Stimulated activated CD8-positive, alpha-beta memory T cell treated with anti-CD3 and anti-CD28 coated beads, Interleukin-4, amount 100 ng/mL, for 1 hour (primary cell): ENCODE measurements at places on chromosomes 4 and X.

- DNase-seq: no peak
These were observed 314.3 kb upstream of the CLNK start for GRCh38 chr4:10998846-10999245.

DNA sequence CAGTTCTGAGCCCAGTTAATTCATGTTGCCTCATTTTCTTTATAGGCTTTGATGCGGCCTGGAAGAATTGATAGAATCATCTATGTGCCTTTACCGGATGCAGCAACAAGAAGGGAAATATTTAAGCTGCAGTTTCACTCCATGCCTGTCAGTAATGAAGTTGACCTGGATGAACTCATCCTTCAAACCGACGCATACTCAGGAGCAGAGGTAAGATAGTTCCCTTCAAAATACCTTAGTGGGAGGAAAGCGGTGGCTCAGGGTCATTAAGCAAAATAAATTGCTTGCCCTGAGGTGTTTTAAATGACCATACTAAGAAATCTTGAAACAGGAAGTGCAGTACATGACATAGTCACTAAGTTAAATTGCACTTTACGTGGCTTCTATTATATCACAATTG, 140.6 kb upstream of the SPRY1 start:
- DNase-seq: no peak

GRCh38 chr4:169438057-169438480, 167.3 kb upstream of the SH3RF1 start:
- no peak for DNase-seq

DNA sequence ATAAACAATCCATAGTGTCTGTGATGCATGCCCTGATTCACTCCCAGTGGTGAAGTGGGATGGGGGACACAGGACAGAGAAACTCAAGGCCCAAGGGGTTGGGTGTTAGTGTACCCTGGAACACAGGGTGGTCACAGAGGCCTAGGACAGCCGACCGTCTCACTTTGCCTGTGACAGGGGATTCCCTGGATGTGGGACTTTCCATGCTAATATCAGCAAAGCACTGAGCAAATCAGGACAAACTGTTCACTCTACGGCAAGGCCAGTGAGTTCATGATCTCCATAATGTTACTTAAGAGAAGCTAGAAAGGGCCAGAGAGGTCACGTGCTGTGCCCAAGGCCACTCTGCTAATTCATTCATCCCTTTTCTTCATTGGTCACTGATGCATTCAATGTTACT, 158.7 kb upstream of the RBPJ start:
- no peak for DNase-seq

GRCh38 chr4:174193438-174194374, 89.8 kb downstream of the FBXO8 start:
- no peak for DNase-seq

DNA sequence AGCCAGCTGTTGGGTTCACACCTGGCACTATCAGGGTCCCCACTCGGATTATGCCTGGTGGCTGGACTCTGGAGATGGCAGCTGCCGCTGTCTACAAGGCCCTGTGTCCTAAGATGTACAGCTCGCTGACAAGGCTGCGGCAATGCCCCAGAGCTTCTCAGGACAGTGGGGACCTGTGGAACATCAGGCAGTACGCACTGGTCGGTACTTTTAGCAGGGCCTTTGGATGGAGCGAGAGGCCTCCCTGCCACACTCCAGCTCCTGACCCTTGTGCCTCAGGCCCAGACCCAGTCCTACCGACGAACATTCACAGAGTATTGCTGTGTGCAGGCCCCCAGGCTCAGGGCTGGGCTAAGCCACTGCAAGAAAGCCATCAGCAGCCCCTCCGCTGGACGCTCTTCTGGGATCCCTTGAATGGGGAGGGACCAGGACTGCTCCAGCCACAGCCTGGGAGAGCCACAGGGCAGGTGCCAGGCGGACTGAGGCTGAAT, 45.7 kb upstream of the HMX1 start:
- DNase-seq: no peak

DNA sequence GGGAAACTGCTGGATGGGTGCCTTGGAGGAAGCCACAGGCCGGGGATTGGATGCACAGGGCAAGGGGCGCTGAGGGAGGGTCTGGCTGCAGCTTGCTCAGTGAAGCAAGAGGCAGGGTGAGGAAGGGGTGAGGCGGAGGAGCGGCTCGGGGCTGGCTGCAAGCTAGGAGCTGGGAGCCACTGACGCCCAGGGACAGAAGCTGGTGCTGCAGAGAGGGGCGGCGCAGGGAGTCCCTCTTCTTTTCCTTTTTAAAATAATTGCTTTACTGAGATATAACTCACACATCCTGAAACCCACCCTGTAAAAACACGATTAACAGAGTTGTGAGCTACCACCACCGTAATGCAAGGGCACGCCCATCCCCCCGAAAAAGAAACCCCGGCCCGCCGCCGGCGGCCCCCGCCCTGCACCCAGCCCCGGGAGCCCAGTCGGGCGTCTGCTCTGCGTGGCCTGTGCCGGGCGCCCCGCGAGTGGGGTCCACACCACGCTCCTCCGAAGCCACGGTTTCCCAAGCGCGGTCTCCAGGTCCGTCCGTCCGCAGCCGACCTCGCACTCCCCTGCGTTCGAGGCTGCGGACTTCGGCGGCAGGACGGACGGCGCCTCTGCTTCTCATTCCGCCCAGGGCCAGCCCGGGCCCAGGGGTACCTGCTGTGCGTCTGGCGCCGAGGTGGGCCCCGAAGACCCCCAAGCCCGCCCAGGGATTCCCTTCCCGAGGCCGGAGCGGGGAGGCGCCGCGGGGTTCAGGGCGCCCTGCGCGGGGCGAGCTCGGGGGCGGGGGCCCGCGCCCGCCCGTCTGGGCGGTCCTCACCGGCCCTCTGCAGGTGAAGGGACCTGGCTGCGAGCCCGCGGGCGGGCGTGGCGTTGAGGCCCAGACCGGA, 866 bp upstream of the UVSSA start:
- DNase-seq: no peak

DNA sequence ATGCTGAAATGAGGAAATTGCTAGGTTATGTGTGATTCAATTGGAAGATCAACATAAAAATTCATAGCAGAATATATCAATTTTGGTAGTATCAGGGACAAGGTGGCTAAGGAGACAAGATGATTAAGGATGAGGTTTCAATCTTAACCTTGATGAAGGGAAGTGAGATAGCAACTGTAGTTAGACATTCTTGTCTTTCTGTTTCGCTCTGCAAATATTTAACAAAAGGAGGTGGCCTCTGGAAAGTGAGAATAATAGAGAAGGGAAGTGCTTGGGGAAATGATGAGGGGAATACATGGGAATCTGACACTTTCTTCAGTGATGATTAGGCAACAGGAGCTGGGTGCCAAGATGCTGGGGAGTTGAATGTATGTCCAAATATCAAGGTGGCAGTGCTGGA, 337.1 kb upstream of the PUDP start:
- no peak for DNase-seq

GRCh38 chr4:2044542-2045517, 14.3 kb upstream of the NAT8L start:
- DNase-seq: no peak

DNA sequence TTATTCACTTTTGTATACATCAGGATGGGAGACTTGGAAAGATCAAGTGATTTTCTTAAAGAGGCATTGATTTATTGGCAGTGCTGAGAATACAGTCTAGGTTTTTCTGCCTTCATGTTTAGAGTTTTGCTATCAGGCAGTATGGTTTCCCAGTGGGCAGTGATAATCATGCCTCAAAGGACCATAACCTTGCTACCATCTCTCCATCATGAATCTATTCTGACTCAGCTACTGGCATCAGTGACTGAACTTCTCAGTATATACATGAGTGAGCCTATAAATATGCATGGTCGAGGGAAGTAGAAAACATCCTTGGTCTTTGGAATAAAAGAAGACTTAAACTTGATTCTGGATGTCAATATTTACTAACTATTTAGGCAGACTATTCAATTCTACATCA, 562.0 kb upstream of the AADAT start:
- DNase-seq: no peak

GRCh38 chr4:26174027-26174426, 146.8 kb upstream of the RBPJ start:
- no peak for DNase-seq

GRCh38 chr4:80507507-80507906, 172.0 kb downstream of the CFAP299 start:
- DNase-seq: no peak

- no peak for DNase-seq
These were observed 28.8 kb upstream of the TRPC3 start for GRCh38 chr4:121980643-121981042.

DNA sequence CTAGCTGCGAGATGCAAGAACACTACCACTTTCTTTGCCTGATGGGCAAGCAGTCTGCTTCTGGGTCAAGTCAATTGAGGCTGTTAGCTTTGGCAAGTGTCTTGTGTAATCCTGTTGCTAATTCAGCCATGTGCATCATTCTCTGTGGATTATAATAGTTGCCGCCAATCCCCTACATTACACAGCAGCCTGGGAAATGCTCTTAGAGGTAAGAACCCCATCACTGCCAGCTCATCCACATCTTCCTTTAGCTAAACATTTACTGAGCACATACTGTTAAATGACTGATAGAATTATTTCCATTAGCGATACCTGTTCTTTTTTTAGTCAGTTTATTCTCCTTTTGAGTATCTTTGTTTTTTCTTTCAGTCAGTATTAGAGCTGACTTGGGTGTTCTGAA, 116.2 kb downstream of the CBR4 start:
- no peak for DNase-seq

DNA sequence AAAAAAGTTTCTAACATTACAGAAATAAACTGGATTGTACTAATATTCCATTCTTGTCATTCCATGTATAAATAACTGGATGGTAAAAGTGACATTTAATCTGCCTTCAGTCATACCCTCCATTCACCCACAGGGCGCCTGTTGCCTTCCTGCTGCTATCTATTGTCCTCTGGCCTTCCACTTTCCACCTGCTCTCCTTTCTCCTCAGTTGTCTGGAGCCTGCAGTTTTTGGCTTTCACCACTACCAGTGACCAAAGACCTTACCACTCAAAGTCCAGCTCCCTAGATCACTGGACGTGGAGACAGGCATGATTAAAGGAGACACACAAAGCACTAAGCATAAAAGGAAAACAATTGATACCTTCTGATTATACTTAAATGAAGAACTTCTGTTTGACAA, 46.2 kb upstream of the NHS start:
- no peak for DNase-seq

DNA sequence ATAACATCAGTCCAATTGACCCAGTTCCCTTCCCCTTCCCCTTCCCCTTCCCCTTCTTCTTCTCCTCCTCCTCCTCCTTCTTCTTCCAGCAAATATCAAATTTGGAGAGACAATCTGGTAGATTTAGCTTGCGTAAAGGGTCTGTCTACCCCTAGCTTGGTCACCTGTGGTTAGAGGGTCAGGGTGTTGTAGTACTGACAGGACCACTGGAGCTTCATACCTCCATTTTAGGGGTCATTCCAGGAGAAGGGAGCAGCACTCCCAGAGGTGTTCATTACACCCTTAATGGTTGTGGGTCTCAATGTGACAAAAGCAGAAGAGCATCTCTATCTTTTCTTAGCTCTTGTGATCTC, 3.7 kb upstream of the FGB start:
- DNase-seq: no peak

DNA sequence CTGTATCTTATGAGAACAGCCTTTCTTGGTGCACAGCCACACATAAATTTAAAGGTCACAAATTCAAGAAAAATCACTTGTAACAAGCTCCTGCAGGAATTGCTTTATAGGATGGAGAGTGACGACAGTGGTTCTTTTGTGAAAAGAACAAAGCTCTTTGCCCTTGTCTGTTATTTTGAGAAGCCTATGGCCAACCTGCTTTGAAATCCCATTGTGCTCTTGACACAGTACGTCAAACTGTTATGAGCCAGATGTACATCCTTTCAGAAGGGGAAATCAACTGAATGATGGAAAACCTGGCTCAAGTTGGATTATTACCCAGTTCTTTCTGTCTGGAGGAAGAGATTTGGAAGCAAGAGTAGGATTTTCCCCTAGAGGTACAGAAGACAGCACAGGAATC, 1454.2 kb downstream of the ARAP2 start:
- no peak for DNase-seq

- DNase-seq: no peak
These were observed 5.1 kb upstream of the PRMT9 start for GRCh38 chr4:147689067-147689466.

- DNase-seq: no peak
These were observed 215.4 kb upstream of the MAB21L2 start for GRCh38 chr4:150366487-150366999.

- no peak for DNase-seq
These were observed 161.0 kb upstream of the S100G start for GRCh38 chrX:16488959-16489358.

DNA sequence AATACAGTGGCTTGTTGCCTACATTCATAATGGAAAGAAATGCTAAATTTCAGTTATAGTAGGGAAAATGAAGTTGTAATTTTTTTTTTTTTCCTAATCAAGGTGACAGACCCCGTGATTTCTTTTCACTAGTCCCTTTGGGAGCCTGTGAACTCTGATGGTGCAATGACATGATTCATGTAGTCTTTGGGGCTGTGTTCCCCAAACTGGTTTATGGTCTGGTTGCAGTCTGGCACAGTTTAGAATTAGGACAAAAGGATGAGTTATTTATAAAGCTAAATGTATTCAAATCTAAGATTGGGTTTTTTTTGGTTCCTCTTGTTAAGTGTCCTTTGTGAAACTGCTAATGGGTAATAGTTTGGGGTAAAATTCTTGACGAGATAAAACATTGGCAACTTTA, 66.0 kb downstream of the REPS2 start:
- no peak for DNase-seq

GRCh38 chr4:43458293-43458692, 565.8 kb downstream of the GRXCR1 start:
- no peak for DNase-seq

DNA sequence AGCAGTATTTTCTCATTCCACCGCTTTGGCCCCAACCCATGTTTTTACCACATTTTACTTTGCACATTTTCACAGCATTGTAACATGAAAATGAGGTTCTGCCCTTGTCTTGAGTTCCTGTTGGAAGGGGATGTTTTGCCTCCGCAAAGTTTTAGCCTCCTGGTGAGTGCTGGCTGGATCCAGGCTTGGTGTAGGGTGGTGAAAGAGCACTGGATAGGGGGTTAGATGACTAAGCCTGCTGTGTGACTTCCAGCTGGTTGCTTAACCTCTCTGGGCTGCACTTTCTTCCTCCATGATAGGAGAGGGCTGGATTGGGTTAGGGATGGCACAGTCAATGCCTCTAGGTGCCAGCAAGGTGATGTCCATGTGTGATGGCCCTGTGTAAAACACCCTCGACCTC, 28.9 kb downstream of the CYTL1 start:
- no peak for DNase-seq

- DNase-seq: no peak
These were observed 131.6 kb downstream of the BCOR start for GRCh38 chrX:39966176-39966575.

GRCh38 chr4:150591904-150592303, 10.0 kb downstream of the MAB21L2 start:
- DNase-seq: no peak

DNA sequence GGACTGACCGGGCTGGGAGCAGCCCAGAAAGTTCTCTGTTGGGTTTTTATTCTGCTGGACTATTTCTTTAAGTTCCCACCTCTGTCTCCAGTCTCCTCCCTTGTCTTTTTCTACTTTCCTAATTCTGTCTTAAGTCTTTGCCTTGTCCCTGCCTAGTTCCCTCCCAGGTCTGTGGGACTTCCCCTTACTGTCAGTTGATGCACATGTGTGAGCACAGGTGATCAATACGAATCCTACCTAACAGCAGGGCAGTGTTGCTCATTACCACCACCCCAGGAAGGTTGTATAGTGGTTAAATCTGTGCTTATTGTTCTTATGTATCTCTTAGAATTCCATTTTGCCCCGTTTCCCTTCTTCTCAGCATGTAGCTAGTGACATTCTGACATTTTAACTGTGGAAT, 62.1 kb downstream of the GALNTL6 start:
- no peak for DNase-seq
